Stomach (tissue), 19 donors: ENCODE measurements at places on chromosomes 1 and 21. TPM values are rescaled to one million over a fixed set of nuclear protein-coding genes. Genes with fewer than 3 reads are reported as not detected.

The FMOD gene
- total RNA-seq: 422 TPM

The CFHR1 gene
- not detected for total RNA-seq

The PLA2G2F gene
- not detected for total RNA-seq

The CFAP298 gene
- 16.7 TPM for total RNA-seq

The RNU1-3 gene
- total RNA-seq: under 0.01 TPM

The FCRL5 gene
- not detected for total RNA-seq

The HES4 gene
- 14.9 TPM for total RNA-seq

The FMO3 gene
- total RNA-seq: 1.8 TPM

The FAM177B gene
- not detected for total RNA-seq

The EXO1 gene
- 19.3 TPM for total RNA-seq

The C4BPA gene
- not detected for total RNA-seq

The SH2D1B gene
- not detected for total RNA-seq

The TMEM125 gene
- 7.0 TPM for total RNA-seq

The CYP4A11 gene
- 2.2 TPM for total RNA-seq

The RHBG gene
- not detected for total RNA-seq

The VAV3 gene
- total RNA-seq: 5.7 TPM

GRCh38 chr1:81410941-81411340 lies 389.8 kb upstream of the ADGRL2 start:
- DNase-seq: peak; percentile 26

DNA sequence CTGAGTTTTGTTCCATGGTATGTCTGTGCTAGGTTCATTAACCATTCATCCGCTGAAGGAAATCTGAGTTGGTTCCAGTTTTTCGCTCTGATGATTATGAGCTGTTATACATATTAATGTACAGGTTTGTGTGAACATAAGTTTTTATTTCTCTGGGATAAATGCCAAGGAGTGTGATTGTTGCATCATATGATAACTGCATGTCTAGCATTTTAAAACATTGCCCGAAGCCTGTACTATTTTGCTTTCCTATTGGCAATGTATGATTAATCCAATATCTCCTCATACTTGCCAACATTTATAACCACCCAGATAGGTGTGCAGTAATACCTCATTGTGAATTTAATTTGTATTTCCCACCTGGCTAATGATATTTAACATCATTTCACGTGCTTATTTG lies 322.7 kb downstream of the ZNF326 start:
- DNase-seq: no peak

DNA sequence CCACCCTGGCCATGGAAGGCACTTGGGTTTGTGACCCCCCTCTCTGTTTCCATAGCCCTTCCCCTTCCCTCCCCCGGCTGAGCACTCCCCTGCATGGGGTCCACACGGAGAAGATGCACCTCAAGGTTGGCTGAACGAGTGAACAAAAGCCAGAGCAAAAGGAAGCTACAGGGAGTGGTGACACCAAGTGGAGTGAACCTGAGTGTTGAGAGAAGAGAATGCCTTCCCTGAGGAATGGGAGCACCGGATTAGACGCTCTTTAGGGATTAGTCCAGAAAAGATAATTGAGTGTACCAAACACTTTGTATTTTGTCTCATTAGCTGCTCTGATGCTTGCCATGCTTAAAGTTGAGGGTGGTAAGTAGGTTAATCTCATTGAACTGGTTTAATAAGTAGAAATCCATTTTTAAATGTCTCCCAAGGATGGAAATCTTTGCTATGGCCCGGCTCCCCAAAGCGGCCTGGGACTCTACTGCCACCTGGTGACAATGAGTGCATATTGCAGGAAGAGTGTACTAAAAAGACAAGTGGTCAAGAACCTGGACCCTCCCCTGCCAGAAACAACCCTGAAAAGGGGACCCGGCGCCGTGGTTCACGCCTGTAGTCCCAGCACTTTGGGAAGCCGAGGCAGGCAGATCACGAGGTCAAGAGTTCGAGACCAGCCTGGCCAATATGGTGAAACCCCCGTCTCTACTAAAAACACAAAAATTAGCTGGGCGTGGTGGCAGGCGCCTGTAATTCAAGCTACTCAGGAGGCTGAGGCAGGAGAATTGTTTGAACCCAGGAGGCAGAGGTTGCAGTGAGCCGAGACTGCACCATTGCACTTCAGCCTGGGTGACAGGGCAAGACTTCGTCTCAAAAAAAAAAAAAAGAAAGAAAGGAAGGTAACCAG lies 150.6 kb upstream of the ZC3H12A start:
- peak; percentile 11 for DNase-seq

DNA sequence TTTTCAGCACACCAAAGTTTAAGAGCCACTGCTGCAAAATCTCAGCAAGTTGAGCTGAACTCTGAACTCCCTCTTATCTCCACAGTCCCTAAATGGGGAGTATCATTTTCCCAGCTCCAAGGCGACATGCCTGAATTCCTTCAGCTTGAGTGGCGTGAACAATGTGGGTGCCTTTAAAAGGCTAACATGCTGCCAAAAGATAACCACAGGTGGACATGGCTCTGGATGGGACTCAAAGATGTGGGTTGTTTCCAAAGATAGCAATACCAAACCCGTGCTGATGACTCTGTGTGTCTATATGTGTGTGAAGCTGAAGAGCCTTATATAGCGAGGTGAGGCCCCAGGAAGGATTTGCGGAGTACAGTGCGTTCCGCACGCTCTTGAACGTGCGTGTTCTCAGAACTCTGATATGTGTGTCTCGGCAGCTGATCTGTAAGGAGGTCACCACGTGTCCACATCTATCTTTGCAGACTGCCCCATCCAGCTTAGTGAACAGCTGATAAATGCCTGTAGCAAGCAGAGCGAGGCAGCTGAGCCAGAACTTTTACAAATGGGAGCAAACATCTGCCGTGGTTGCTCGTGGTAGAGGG lies 189.2 kb downstream of the DYRK1A start:
- no peak for DNase-seq

DNA sequence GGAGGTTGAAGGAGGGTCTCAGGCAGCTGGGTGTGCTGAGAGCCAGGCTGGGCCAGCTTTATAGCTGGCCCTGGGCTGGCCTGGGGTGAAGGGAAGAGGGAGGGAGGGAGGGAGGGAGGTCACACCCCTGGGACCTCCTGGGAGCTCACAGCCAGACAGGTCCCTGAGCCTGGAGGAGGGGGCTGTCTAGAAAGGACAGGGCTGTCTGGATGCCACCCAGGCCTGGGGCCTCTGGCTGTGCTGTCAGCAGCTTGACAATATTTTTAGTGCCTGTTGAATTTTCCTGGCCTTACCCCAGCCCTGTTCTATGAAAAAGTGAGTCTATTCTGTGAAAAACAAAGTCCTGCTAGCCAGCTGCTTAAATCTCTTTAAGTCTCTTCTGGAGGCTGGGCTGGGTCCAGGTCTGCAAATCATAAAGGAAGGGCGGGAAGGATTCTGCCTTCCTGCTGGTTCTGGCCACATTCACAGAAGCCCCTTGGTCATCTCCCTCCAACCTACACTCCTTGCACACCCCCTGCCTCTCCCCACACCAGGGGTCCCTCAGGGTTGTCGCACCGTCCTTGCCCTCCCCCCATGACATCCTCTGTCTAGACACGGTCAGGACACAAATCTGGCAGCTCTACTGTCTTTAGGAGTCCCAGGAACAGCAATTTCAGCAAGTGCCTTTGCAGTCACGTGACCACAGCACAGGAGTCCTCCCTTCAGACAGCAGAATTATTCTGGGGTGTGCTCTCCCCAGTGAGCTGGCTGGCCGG lies at the start of gene LEFTY2:
Gene LEFTY2 (minus strand): TSS at position 34 of the 755 bp plus-strand sequence. CDS start 80 bp downstream, outside the sequence.
- DNase-seq: peak; percentile 61

DNA sequence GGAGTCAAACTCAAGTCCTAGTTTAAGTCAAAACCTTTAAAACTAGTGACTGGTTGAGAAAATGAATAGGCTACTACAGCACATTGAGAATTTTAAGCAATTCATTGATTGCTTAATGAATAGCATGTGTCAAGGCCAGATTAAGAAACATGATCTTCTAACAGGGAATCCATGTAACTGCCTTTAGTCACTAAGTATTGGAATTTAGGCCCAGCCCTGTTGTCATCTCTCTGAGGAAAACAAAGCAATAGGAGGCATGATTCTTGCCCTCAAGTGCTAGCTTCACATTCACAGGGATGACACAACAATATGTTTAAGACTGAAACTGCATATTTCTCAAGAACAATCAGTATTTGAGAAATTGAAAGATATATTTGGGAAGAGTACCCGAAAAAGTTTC lies 70.0 kb upstream of the PTGS2 start:
- DNase-seq: no peak

- DNase-seq: peak; percentile 56
Measured at GRCh38 chr1:67771749-67772148, 61.5 kb downstream of the GNG12 start.

DNA sequence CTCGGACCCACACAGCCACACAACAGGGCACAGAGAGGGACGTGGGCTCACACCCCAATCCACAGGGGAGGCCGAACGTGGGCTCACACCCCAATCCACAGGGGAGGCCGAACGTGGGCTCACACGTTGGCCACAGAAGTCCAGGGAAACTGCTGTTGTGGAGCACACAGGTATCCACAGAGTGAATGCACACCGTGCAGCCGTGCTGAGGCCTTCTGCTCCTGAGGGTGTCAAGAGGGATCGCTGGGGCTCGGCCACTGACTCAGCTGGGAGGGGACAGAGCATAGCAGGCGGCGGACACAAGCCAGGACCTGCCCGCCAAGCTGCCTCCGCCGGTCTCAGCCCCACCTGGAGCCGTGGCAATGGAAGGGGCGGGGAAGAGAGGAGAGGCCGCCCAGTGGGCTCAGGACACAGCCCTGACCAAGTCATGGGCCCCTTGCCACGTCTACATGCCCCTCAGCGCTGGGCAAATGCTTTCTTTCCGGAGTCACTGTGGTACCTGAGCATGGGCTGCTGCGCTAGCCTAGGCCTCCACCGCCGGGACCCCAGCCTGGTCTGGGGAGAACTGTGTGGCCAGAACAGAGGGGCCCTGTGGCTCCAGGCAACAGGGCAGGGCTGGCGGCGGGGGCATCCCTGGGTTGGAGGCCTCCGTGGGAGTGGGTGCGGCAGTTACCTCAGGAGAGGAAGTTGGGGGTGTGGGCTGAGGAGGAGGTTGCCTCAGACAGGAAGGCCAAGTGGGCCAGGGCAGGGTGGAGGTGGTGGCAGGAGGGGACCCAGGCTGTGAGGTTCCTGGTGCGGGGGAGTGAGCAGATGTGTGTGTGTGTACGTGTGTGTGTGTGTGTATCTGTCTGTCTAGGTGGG lies 1.2 kb downstream of the SYTL1 start:
- DNase-seq: peak; percentile 82

- DNase-seq: no peak
Measured at GRCh38 chr1:6969762-6970161, 184.5 kb downstream of the CAMTA1 start.

- peak; percentile 79 for DNase-seq
Measured at GRCh38 chr1:9196129-9197040, 38.2 kb upstream of the H6PD start.

GRCh38 chr1:167567663-167568062 lies 14.1 kb upstream of the CREG1 start:
- no peak for DNase-seq

DNA sequence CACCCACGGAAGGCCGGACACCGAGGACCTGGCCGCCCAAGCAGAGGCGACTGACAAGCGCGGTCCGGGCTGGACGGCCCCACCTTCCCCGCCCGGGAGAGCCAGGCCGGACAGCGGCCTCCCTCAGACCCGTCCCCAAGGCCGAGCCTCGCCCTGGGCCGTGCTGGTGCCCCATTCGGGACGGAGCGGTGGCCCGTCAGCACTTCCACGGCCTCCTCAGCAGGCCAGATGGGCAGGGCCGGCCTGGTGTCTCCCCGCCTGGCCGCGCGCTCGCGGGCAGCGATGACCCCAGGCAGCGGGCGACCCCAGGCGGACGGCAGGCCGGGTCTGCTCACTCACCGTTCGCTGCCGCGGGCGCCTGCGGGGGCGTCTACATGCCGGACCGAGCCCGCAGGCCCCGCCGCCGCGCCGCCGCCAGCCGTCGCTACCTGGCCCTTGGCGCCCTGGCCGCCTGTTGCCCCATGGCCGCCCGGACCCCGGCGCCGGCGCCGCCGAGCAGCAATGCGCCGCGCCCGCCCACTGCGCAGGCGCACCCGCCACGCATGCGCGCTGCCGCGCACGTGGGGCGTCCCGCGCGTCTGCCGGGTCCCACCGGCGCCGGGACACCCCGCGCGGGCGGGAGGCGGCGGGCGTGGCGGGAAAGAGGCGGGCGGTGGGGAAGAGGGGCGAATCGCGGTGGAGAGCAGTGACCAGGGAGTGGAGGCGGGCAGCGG lies at the start of gene NADK:
Gene NADK (minus strand): TSS at position 521 of the 713 bp plus-strand sequence. CDS start 13,064 bp downstream, outside the sequence.
- DNase-seq: peak; percentile 90

GRCh38 chr1:161307230-161307768 lies 2.5 kb downstream of the MPZ start:
- no peak for DNase-seq

GRCh38 chr1:70866542-70867264 lies 180.9 kb downstream of the PTGER3 start:
- DNase-seq: peak; percentile 31

- DNase-seq: no peak
Measured at GRCh38 chr1:58902830-58903513, 119.1 kb upstream of the JUN start.

DNA sequence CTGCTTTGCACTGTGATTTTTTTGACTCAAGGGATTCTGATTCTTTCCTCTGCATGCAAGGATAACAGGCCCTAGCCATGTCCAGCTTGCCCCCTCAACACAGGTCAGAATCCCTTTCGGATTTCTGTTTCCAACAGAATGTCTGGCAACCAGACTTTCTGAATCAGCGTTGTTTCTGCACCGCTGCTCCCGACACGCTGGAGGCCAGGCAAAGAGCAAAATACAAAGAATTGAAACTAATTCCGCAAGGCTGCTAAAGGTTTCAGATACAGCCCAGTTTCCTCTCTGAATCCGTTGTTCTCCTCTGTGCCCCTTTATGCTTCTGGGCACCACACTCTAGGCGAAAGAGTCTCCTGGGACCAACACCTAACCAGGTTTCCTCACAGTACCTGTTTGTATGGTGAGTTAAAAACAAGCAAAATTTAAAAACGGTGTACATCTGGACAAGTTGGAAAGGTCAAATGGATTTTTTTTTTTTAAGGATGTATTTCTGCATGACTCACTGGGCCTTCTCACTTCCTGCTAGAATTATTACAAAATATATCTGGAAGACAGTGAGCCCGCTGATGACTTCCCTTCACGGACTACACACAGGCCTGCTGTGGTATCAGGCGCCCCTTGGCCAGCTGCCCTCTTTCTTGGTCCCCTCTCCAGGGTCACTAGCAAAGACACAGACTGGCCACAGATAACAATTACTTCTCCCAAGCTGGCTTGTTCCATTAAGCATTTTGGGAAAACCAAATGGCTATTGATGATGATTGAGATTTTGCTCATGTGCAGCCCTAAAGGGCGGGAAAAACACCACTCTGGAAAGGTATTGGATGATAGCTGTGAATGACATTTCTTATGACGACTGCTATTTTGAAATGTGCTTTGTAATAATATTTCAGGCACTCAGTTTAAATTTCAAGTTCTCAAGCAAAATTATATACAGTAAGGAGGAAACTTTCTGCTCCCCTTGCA lies 118.3 kb downstream of the TGFB2 start:
- DNase-seq: no peak

DNA sequence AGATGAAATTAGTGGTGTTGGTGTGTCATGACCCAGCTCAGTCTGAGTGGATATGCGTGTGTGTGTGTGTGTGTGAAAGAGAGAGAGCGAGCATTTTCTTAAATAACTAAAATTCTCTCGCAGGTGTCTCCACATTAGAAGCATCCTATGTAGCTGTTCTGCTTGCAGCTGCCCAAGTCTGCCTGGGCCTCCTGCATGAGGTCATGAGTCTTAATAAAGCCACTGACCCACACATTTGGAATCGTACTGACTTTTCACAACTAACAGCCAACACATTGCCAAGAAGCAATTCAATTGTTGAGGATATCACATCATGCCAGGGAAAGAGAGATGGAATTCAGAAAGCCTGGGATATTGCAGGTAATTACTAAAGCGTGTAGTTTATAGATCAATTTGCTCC lies 238.2 kb upstream of the AJAP1 start:
- peak; percentile 24 for DNase-seq
